ENCODE measurements at places on chromosomes 4 and X. TPM values are rescaled to one million over a fixed set of nuclear protein-coding genes. Genes with fewer than 3 reads are reported as not detected.

The UGT2B10 gene
- total RNA-seq: not detected

The VCX3B gene
- not detected for total RNA-seq

The BRS3 gene
- not detected for total RNA-seq

The DUSP9 gene
- 0.19 TPM for total RNA-seq

The KCND1 gene
- total RNA-seq: 2.5 TPM

The FMR1NB gene
- not detected for total RNA-seq

The CFAP99 gene
- total RNA-seq: not detected

The DCUN1D4 gene
- 34.3 TPM for total RNA-seq

The CPLX1 gene
- total RNA-seq: 1.0 TPM
